ENCODE measurements at places on chromosomes 7 and 10.
A peak's percentile ranks its signal among the peaks of the same experiment; 100 is the strongest.

GRCh38 chr10:93465806-93466675 lies 16.1 kb downstream of the MYOF start:
- no peak for DNase-seq

DNA sequence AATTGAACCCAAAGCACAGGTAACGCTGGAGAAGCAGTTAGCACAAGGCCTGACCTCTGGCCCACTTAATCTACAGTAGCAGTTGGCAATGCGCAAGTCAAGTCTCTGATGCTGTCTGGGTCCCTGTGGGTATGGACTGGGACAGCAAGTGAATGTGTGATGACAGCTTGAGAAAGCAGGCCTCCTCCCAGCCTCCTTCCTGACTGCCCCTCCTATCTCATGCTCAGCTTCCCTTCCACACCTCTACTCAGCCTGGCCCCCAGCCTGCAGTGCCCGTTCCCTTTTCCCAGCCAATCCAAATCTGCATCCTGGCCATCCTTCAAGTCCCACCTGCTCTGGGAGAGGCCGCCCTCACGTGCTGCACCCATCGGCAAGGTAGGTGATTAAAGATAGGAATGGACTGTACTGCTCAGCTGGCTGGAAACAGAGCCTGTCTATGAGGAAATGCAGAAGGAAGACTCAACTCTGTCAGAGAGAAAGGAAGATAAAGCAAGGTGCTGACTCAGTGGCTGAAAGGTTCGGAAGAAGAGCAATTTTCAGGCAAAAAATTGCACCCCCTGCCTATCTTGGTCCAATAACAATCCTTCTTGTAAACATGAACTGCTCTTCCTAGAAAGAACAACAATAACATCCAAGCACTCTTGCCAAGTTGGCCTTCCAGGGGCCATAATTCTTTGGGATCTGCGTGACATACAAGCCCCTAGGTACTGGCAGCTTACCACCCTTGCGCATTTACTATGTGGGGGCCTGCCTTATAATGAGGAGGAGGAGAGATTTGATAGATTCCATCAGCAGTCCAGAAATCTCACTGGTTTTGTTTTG lies 16.6 kb upstream of the FGFR2 start:
- no peak for DNase-seq

DNA sequence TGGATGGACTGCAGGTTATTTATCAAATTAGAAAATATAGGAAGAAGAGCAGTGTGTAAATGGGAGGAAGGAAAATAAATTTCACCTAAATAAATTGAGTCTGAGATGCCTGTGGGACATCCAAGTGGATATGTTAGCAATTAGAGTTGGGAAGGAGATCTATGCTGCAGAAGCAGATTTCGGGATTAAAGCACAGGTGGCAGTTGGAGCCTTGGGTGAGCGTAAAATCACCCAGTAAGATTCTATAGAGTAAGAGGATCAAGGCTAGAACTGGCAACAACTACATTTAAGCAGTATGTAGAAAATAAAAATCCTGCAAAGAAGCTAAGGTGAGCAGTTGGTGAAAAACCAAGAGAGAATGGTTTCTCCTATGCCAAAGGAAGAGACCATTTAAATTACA lies 8.4 kb downstream of the TRIM4 start:
- no peak for DNase-seq

DNA sequence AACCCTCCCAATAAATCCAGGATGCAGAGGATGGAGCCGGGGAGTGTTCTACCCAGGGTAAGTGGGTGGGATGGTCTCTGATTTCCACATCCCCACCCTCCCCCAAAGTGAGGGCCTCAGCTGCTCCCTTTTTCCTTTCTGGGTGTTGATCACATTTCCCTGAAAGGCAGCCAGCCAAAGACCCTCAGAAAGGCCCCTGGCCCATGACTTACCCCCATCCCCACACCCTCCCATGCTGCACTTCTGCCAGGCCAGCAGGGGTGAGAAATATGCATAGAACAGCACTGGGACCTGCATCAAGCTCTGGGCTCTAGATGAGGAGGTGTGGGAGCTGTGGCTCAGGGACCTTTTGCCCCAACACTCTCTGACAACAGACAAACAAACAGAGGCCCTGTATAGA lies 927.3 kb upstream of the ZNF722 start:
- no peak for DNase-seq

GRCh38 chr10:24010436-24010970 lies 198.4 kb upstream of the KIAA1217 start:
- no peak for DNase-seq

DNA sequence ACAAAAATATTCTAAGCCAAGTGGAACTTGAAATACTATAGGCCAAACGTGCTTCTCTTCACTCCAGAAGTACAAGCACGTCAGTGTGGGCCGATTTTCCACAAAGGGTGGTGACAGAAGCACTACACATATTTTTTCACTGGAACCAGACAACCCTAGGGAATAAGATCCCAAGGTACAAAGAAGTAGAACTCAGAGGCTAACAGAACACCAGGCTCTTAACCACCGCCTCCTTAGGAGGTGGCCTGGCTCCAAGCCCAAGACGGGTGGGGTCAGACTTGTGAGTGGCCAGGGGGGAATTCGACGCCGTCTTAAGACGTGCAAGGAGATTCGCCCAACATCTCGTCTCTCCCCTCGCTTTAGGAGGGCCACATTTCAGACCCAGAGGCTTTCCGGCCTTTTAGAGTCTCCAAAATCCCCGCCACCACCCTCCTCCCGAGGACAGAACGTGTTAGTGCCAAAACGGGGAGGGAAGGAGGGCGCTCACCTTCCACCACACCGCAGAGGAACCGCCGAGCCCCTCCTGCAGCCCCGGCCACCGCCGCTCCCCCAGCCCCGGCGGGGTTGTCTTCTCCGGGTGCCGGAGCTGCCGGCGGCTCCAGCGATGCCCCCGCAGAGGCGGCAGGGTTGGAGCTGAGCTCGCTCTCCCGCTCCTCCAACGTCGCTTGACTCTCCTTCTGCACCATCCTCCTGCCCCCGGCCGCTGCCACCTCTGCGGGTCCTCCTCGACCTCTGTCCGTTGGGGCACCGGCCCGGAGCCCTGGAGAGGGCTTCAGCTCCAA lies 716 bp downstream of the OGA start:
- peak; percentile 76 for DNase-seq

- no peak for DNase-seq
Observed at GRCh38 chr10:68154211-68154497, 44.9 kb downstream of the MYPN start.

GRCh38 chr7:74061840-74062539 lies 21.6 kb upstream of the LIMK1 start:
- DNase-seq = peak; percentile 55

DNA sequence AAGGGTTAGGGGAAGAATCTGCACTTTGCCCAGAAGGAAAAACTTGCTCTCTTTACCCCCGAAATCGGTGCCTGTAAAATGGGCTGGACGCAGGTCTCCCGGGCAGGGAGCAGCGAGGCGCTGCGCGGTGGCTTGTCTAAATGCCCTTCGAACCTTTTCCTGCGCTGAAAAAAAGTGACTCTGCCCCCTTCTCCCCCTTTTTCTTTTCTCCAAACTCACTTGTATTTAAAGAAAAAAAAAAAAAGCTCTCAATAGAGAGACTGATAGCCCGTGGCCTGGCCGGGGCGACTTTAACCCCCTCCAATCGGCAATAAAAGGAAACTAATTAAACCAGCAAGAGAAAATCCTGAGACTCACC lies 286 bp downstream of the SP8 start:
- DNase-seq = no peak

GRCh38 chr10:125093974-125094705 lies 66.2 kb downstream of the CTBP2 start:
- DNase-seq = no peak

GRCh38 chr10:96930469-96930868 lies 98.4 kb downstream of the LCOR start:
- DNase-seq = no peak

DNA sequence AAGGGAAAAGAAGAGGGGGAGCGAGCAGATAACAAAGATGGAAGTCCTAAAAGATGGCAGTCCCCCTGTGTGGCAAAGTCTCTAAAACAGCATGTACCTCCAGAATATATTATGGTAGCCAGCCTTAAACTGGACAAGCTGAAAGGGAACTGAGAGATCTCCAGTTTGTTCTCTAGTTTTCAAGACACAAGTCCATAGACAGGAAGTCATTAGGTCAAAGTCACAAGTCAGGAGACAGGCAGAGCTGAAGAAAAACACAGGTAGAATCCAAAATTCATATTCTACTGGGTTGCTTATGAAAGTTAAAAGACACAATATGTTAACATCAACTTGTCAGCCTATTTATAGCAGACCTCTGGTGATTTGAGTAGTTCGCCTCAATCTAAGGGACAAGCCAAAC lies 38.7 kb downstream of the FAM107B start:
- no peak for DNase-seq

DNA sequence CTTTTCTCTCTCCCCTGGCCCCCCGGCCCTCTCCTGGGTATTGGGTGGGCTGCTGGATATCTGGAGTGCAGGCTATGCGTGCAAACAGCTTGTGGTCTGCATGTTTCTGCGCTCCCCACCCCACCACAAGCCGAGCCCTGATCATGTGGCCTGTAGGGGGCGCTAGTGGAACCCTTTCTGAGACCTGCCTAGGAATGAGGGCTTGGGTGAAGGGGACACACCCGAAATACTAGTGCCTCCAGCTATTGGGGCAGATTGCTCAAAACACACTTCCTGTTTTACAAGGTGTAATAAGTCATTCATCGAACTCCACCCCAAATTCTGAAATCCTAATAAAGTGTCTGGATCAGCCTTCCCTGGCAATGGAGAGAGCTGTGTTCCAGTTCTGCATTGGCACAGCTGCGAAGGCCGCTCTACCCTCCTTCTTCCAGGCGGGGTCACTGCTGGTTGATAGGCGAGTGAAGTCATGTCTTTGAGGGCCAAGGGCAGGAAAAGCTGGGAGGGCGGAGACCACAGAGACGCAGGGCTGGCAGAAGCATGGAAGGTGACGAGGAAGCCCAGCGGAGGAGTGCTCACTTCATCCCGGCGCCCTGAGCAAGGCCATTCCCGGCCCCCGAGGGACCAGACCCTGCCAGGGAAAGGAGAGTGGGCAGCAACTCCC lies 19.8 kb upstream of the PRRT4 start:
- no peak for DNase-seq

Measured in CMK (cell line).